ENCODE measurements at places on chromosomes 6 and 20.

GRCh38 chr6:45072673-45073072 lies 255.5 kb upstream of the RUNX2 start:
- no peak for DNase-seq

GRCh38 chr20:63165356-63166192 lies 50.4 kb downstream of the YTHDF1 start:
- peak; percentile 43 for DNase-seq

GRCh38 chr6:111483736-111484632 lies 966 bp upstream of the REV3L start:
- DNase-seq, result peak; percentile 93

- no peak for DNase-seq
Measured at GRCh38 chr6:31948753-31949413, 3.0 kb downstream of the CFB start.

- DNase-seq, result no peak
Measured at GRCh38 chr20:60372822-60373221, 414.6 kb downstream of the CDH26 start.

DNA sequence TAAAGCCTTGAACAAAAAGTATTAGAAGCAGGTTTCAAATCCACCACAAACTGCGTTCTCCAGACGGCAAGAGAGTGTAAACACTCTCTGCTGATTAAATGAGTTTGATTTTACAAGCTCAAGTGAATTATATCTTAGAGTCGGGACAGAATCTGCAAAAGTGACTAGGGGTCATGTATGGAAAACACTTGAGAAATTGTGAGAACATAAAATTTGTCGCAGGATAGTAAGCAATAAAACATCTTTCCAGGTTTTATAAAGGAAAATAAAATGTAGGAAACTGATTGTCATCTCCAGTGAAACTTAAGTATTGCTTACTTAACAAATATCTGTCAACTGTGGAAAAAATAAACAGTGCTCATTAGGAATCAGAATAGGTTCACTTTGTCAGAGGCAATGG lies 374.2 kb downstream of the ARHGAP18 start:
- DNase-seq, result no peak

- no peak for DNase-seq
Measured at GRCh38 chr6:5619249-5619648, 357.9 kb downstream of the FARS2 start.

GRCh38 chr6:37714836-37715420 lies 17.2 kb upstream of the MDGA1 start:
- no peak for DNase-seq

GRCh38 chr20:3311623-3312022 lies 72.6 kb upstream of the SLC4A11 start:
- DNase-seq, result no peak

DNA sequence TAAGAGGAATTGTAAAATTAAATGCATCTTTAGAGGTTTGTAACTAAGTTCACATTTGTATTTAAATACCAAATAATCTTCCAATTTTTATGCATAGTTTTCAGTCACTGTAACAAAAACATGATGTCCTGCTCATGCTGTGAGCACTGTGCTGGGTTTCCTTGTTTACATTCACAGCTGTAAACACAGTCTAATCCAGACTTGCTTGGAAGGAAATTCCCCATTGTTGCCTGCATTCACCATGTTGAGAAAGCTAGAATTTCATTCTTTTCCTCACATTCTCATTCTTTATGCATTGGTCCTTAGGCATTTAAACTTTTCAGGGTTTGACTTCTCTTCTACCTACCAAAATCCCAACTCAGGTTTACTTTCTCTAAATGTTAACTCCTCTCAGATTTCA lies 242.0 kb upstream of the TBX18 start:
- DNase-seq, result no peak

DNA sequence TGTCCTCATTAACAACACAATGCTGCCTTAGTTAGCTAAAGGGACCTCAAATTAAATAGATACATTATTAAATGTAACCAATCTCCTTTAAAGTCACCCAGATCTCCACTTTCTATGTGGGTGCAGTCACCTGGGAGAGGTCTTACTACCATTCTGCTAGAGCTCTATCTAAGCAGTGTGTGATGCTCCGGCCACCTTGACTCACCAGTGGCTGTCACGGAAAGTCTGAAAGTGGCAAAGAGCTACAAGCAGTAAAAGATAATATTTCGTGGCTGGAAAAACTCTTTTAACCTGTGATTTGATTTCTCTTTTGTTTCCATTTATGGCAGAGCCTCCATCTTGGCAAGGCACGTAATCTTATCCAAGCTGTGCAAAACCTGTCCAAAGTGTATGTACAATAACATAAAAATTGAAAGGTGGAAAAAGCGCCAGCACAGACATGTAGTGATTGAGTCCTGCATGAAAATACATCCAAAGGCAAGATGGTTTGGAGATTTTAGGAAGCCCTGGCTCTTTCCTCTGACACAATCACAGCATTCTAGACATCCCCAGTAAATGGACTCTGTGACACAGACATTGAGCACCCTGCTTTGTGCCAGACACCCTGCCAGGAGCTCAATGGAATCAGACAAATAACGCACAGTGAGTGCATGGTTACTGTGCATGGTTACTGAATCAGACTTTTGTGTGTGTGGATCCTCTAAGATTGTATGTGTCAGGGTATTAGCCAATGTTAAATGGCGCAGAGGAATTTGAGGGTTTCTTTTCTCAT lies 116.6 kb downstream of the ADAT2 start:
- DNase-seq, result no peak

- DNase-seq, result no peak
Measured at GRCh38 chr6:129686941-129687627, 22.9 kb downstream of the ARHGAP18 start.

DNA sequence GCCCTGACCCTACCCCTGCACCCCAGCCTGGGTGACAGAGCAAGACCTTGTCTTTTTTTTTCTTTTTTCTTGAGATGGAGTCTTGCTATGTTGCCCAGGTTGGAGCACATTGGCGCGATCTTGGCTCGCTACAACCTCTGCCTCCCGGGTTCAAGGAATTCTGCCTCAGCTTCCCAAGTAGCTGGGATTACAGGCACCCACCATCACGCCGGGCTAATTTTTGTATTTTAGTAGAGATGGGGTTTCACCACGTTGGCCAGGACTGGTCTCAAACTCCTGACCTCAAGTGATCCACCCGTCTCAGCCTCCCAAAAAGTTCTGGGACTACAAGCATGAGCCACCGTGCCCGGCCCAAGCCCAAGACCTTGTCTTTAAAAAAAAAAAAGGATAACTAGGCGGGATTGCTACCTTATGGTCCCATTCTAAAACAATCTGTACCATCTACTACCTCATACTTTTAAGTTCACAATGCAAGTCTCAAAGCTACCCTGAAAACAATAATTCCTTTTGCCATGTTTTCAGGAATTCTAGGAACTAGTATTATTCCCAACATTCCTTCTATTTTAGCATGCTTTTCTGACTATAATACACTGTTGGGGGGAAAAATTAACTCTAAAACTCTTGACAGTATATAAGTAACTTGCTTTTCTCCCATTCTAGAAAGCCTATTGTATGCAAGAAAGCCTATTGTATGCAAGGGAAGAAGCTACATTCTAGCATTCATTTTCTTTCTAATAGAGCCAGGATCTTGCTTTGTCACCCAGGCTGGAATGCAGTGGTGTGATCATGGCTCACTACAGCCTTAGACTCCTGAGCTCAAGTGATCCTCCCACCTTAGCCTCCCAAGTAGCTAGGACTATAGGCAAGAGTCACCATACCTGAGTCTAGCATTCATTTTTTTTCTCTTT lies 6.6 kb downstream of the TUBB start:
- DNase-seq, result no peak

GRCh38 chr6:108764580-108764950 lies 83.7 kb upstream of the ARMC2 start:
- no peak for DNase-seq

GRCh38 chr20:50582092-50582491 lies 71.9 kb downstream of the PTPN1 start:
- DNase-seq, result no peak

- DNase-seq, result no peak
Measured at GRCh38 chr20:48141660-48142515, 356.6 kb upstream of the SULF2 start.

DNA sequence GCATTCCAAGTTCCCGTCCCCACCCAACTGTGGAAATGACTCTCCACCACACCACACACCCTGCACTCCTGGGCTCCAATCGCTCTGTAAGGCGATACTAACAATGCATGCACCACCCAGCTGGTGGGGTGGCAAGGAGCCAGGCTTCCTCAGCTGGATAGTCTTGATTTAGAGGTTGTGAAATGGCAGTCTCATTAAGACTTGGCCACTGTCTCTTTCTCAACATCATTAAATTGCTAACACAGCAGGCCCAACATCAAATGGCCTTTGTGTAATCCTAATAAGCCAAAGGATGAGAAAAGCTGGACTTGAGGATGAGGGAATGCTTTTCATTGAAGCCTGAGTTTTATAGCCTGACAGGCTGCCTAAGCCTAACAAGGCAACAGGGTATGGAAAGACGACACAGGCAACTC lies 223.7 kb downstream of the GMDS start:
- no peak for DNase-seq

DNA sequence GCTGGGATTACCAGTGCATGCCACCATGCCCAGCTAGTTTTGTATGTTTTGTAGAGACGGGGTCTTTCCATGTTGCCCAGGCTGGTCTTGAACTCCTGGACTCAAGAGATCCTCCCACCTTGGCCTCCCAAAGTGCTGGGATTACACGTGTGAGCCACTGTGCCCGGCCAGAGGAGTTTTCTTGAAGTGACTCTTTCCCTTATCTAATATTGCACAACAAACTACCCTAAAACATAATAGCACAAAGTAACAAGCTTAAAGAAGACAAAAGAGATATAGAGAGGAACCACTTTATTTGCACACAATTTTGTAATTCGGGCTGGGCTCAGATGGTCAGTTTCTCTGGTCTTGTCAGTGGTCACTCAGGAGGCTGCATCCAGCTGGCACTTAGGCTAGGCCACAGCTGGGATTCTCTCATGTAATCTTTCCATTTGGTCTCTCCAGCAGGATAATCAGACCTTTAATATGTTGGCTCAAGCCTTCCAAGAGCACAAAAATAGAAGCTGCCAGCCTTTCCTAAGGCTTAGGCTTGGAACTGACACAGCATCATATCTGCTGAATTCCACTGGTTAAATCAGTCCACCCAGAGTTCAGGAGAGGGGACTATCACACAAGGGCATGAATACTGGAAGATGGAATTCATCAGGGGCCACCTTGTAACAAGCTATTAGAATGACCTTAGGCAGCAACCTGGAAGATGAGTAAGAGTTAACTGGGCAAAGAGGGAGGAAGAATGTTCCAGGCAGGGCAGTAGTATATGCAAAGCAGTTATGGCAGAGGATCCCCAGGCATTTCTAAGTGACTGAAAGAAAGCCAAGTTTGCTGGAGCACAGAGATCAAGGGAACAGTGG lies 56.7 kb upstream of the PNRC1 start:
- no peak for DNase-seq

DNA sequence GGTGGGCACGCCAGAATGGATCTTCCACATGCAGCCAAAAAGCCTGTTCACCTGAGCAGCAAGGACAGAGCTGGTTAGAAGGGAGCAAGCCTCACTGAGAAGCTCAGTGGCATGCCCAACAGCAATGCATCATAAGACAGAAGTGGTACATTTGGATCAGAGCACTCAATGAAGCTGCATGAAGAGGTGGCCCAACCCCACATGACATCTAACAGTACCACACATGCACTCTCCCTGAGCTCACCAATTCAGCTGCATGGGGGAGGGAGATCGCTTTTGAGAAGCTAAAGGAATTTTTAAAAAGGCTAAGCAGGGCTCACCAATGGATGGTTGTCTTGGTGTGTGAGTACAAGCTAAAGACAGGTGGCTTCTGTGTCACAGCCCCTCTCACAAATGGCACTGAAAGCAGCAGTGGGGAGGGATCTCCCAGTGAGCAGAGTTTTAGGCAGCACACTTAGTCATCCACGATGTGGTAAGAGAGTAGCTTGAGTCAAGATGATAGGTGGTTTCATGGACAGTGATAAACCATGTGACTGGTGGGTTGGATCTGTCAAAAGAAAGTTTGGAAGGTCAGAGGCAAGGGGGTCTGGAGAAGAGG lies 166.6 kb upstream of the TAB2 start:
- DNase-seq, result no peak

DNA sequence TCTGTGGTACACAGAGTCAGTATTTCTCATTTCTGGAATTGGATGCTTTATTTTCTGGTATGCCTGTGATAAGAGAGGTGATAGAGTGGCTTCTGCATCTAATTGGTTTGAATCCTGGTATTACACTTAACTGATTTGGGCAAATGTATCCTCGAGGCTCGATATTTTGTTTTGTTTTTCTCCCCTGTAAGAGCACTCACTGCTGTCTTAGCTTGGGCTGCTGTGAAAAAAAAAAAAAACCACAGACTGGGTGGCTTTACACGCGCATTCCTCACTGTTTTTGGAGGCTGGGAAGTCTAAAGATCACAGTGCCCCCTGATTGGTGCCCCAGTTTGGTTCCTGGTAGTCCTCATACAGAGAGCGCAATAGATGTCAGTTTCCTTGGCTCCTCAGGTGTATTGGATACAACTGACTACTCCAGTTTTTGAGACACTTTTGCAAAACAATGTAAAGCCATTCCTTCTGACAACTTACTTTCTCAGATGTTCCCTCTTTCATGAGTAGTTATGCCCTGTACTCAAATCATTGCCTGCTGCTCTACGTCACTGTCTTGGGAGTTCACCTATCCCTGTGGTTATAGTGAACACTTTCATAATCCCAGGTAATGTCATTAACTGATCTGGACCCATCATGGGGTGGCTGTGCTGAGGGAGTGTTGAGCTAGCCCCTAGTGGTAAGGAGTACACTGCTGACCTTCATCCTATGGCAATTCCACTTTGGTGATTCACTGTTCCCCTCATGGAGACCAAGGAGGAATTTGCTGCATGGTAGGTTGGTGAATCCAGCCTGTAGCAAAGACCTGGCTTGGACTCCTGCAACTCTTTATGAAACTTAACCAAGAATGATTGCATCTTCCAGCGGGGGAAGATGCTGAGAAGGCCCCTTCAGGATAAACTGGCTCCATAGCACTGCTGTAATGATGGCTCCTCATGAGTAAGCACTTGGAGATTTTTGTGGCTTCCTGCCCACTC lies 3.5 kb upstream of the ACAT2 start:
- DNase-seq, result no peak

GRCh38 chr6:161463071-161463470 lies 189.2 kb upstream of the AGPAT4 start:
- no peak for DNase-seq

- no peak for DNase-seq
Measured at GRCh38 chr6:142851601-142852000, 93.4 kb downstream of the HIVEP2 start.
